ELF-1 (cell line): ENCODE measurements at places on chromosomes 2 and 18.

GRCh38 chr2:149732001-149732685, 144.6 kb upstream of the MMADHC start:
- DNase-seq: no peak

GRCh38 chr2:98658816-98659490, 50.6 kb downstream of the UNC50 start:
- no peak for DNase-seq

GRCh38 chr2:197304556-197305011, 6.0 kb downstream of the ANKRD44 start:
- DNase-seq: no peak

DNA sequence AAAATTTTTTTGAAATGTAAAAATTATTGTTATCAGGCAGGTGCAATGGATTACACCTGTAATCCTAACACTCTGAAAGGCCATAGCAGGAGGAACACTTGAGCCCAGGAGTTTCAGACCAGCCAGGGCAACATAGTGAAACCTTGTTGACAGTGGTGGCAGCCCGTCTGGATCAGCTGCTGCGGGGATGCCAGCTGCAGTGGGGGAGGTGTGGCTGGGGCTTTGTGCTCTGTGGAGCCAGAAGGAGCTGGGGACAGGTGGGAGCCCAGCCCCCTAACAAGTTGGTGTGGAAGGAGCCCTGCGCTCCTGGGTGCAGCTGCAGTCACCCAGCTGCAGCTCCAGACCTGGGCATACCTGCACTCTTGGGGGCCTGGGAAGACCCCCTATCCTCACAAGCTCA, 182.4 kb upstream of the MC4R start:
- DNase-seq: no peak

GRCh38 chr2:148173168-148173567, 152.3 kb downstream of the MBD5 start:
- no peak for DNase-seq

DNA sequence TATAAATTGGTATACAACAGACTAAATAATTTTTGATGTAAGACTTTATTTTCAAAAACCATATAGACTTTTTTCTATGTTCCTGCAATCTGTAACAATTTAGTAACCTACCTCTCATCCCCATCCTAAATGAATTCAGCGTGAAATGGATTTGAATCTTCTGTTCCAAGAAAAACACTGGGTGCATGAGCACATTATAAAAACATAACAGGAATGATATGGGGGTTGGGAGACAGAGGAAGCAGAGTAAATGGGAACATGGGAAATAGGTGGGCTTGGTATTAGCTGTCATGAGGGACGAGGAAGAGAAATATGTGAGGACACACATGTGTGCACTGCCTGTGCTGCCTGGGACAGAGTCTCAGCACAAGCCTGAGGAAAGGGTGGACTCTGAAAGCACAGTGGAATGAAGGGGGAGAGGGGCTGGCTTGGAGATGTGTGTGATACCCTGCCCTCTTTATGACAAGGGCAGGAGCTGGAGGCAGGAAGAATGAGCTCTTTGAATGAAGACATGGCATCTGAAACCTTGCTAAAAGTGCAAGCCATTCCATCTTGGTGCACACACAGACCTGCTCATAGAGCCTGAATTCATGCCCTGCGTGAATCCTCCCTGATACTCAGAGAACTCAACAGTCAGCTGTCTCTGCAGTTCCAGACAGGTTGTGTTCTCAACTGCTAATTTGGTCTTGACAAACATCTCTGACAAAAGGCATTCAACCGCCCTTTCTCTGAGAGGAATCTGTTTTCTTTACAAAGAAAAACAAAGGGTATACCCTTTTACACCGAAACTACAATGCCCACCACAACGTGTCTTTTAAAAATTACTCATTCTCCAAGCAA, 66.6 kb downstream of the EPB41L3 start:
- no peak for DNase-seq

DNA sequence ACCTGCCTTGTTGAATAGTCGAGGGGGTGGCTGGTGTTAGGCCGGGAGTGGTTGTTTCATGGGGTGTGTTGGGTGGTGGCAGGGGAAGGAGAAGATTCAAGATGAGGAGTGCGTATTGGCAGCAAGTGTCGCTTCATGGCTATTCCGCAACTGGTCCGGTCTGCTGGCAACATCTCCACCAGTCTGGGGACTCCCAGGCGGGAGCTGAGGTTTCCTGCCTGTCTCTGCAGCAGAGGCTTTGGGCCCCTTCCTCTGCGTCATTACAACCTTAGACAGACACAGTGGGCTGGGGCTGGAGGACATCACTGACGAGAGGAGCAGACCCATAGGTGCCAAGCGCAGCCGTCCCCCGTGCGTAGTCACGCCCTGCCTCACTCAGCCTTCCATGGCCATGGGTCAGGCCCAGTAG, 64.0 kb upstream of the MCFD2 start:
- no peak for DNase-seq

GRCh38 chr2:43609290-43609918, 13.6 kb upstream of the THADA start:
- DNase-seq: peak; percentile 50

DNA sequence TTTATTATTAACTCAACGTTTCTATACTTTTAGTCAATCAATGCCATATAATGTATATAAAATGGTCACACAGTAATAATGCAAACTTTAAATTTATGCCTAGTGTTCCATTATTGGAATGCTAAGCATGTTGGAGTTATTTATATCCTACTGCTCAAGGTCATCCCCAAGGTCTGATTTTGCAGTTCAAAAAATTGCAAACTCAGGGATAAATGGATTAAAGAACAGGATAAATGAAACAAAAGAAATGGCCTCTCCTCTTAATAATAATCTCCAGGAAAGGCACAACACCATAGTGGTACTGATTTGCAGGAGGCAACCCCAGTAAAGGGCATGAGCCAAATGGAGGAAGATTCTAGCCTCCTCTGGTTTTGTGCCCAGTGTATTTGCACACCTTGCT, 436.4 kb downstream of the EPHA4 start:
- no peak for DNase-seq

GRCh38 chr2:186617771-186618170, 27.9 kb downstream of the ITGAV start:
- no peak for DNase-seq

- DNase-seq: peak; percentile 47
Observed at GRCh38 chr18:4068552-4069158, 386.5 kb downstream of the DLGAP1 start.

DNA sequence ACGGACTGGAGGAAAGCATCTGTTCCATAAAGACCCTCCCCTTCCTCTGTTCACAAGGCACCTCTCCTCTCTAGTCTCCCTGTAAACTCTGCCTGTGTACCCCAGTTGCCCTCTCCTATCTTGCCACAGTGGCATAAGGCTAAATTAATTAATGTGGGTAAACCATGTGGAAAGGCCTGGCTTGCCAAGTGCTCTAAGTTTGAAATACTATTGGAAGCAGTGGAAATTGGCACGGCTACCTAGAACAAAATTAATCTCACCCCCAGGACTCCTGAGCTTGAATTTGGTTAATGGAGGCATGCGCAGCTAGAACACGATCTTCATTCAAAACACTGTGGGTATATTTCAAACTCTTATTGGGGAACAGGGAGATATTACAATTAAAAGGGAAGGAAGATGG, 19.2 kb upstream of the SLC14A2 start:
- no peak for DNase-seq

DNA sequence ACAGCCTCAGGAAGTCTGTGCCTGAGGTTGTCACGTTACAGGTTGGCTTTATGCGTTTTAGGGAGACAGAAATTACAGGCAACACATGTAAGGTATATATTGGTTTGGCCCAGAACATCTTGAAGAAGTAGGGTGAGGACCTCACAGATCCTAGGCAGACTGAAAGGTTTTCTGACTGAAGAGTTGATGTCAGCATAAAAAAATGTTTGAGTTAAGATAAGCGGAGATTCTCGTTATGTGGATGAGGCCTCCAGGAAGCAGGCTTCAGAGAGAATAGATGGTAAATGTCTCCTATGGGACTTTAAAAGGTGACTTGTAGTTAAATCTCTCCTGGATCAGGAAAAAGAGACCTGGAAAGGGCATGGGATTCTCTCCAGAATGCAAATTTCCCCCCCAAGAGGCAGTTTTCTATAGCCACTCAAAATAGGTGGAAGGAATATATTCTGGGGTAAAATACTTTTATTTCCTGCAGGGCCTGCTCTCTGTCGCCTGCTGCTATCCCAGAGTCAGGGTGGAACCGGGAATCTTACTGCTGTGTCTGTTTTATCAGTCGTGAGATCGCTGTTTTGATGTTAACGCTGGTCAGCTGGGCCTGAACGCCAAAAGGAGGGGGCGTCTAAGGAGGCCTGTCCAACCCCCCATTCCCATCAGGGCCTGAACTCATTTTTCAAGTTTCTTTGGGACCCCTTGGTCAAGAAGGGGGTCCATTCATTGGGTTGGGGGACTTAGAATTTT, 171.1 kb downstream of the HDAC4 start:
- DNase-seq: no peak

- DNase-seq: peak; percentile 27
Observed at GRCh38 chr2:163733301-163733938, 2.4 kb downstream of the FIGN start.

DNA sequence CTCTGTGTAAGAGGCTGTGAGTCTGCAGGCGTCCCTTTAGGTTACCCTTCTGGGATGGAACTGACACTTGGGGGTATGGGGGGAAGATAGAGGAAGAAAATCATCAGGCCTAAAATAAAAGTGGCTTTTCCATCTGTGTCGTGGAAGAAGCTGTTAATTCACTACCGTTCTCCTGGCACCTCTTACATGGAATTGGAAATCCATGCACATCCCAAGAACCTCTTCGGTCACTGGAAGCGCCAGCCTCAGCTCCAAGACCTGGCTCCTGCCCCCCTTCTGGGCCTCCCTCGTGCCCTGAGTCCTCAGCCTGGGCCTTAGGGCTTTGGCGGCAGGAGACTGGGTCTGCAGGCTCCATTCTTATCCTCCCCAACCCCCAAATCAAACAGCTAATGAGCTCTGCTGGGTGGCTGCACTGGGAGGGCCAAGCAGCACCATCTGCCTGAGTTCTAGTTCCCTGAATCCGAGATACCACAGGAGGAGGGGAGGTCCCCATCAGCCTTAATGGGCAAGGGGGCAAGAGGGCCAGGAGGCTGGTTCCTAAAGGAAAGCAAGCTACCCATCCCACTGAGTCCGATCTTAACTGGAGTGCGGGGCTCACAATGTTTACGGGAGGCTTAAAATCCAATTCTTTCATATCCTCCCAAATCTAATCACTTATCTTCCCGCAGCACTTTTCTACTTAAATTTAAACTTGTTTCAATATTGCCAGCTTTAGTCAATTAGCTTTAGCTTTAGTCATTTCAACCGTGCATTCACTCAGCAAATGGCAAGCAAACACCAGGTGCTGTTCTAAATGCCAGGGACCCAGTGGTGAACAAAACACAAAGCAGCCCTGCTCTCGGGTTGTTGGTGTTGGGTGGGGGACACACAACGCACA, 52.8 kb downstream of the FAM178B start:
- DNase-seq: no peak

DNA sequence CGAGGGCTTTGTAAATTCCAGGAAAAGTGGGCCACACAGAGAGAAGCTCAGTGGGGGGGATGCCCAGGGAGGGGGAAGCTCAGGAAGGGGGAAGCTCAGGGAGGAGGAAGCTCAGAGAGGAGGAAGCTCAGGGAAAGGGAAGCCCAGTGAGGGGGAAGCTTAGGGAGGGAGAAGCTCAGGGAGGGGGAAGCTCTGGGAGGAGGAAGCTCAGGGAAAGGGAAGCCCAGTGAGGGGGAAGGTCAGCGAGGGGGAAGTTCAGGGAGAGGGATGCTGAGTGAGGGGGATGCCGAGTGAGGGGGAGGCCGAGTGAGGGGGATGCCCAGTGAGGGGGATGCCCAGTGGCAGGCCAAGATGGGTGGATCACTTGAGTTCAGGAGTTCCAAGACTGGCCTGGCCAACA, 821 bp upstream of the CHRNG start:
- no peak for DNase-seq

DNA sequence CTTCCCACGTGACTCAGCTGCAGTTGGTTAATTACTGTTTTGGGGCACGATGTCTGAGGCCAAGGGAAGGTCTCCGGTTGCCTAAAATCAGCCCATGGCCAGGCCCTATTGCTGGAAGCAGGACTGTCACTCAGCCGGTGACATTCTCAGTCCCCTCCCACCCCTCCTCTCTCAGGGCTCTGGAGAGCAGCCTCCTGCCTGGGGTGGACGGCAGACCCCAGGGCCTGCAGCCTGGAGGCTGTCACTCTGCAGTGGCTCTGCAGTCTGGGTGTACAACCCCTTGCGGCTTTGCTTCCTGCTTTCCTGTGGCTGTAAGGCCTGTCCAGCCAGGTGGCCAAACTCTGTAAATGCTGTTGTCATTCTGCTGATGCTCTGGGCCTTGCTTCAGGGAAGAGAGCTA, 32.8 kb downstream of the ZBTB7C start:
- DNase-seq: peak; percentile 94

GRCh38 chr2:146312899-146313298, 1531.9 kb upstream of the ACVR2A start:
- DNase-seq: no peak

GRCh38 chr2:173090276-173090877, 14.7 kb downstream of the MAP3K20 start:
- DNase-seq: peak; percentile 16

DNA sequence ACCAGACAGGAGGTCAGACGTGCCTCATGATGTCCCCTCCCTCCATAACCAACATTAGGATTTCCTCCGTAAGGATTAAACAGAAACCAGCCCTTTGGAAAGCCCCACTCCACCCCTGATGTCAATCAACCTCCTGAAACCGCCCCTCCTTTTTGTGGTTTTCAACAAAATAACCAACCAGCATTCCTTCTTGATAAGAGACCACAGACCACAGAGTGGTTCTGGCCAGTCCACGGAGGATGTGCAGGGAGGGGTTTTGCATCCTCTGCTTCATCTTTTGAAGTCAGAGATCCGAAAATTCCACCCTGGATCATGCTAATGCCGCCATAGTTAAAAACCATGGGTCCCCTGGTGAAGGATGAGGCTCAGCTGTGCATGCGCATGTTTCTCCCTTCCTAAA, 180.0 kb upstream of the CCDC150 start:
- peak; percentile 6 for DNase-seq

DNA sequence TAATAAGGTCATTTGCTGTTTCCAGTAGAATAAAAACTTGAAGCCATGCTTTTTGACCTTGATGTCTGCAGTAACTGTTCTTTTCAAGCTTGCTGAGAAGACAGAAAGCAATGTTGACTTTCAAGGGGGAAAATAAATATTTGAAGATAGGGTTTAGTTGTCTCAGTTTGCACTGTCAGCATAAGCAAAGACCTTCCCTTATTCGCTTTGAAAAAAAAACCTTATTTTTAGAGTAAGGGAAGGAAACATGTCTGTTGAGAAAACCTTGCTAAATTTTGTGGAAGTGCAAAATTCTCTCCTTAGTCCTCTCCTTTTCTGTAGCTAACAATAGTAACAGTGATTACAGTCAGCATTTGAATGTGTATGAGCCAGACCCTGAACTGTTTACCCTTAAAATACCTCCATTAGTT, 43.1 kb downstream of the MAP4K4 start:
- DNase-seq: no peak

DNA sequence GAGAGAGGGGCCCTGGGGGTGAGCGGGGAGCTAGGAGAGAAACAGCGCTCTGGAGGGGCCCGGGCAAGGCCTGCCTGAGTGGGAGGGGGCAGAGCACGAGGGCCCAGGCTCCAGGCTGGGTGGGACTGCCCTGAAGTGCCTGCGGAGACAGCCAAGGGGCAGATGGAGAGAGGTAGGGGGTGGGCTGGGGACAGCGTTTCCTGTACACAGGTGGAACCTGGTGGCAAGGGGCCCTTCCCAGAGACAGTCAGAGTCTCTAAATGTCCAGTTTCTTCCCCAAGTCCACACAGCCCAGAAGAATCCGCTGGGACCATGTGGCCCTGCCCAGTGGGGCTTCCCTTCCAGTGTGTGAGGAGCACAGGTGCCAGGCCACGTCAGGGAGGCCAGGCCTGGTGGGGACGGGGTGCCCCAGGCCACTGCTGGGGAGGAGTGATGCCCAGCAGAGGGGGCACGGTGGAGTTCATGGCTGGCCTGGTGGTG, 1.7 kb upstream of the GPR35 start:
- DNase-seq: no peak
